ENCODE measurements at places on chromosomes 2 and 18.

GRCh38 chr2:62692225-62692624 is 13.3 kb upstream of the EHBP1 start:
- DNase-seq: no peak

GRCh38 chr2:44550561-44550960 is 188.8 kb downstream of the CAMKMT start:
- DNase-seq: no peak

DNA sequence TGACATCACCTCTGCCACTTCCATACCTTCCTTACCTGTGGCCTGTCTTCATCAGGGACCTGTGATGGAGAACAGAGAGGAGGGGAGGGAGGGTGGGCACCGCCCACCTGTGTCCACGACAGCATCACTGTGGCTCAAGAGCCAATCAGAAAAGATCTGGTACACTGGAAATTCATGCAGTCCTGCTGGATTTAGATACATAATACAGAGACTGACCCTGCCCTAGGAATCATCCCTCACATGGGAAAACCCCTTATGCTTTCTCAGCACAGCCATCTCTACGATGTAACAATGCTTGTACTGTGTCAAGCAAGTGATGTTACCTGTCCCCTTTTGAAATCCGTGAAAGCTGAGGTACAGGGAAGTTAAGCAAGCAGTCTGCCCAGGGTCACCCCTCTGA is 145.6 kb upstream of the EPAS1 start:
- no peak for DNase-seq

- DNase-seq: peak; percentile 61
Measured at GRCh38 chr18:2905854-2906703, 59.3 kb downstream of the EMILIN2 start.

DNA sequence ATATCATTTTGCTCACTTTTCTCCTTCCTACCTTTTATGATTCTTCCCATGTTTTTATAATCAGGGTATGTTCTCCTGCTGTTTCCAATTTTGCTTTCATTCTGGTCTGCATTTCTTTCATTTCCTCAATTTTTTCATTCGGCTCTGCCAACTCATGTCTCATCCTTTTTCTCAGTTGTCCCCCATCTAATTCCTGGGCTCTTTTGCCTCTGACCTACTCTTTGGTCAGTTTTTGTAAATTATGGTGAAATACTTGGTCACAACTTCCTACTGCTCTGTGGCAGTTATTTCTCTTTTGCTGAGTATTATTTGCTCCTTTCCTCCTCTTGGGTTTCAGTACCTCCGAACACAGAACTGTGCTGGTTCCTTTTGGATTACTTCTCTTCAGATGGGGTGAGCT is 27.5 kb downstream of the MYO7B start:
- no peak for DNase-seq

DNA sequence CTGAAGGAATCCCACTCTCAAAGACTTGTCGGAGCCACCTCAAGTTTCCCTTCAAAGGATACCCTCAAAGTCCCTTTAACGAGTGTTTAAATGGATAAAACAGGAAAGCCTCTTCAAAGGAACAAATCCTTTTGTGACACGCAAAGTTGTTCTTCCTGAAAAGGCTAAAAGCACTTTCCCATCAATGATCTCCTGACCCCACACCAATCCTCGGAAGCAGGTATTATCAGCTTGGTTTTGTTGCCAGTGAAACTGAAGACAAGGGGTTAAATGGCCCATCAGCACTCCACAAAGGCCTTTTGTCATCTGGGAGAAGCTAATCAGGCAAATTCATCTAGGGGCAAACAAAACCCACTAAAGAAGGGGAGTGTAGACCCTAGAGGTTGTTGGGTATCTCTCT is 418.0 kb upstream of the ID2 start:
- DNase-seq: no peak

GRCh38 chr2:72139874-72140620 is 7.6 kb downstream of the CYP26B1 start:
- no peak for DNase-seq

DNA sequence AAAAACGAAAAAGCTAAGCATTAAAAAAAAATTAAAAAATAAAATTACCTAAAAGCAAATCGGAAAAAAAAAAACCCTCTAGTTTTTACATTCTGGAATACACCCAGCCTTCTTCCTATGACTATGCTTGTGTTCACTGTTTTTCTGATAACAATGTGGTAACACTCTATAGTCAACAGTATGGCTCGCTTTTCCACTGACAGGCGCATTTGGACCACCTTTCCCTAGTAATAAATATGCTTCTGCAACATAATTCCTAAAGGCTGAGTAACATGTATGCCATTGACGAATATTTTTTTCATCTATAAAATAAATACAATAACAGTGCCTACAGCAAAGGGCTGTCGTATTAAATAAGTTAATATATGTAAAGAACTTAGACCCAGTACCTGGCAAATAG is 27.9 kb downstream of the NOL10 start:
- no peak for DNase-seq

- DNase-seq: no peak
Measured at GRCh38 chr2:7674606-7675005, 757.4 kb downstream of the RNF144A start.

DNA sequence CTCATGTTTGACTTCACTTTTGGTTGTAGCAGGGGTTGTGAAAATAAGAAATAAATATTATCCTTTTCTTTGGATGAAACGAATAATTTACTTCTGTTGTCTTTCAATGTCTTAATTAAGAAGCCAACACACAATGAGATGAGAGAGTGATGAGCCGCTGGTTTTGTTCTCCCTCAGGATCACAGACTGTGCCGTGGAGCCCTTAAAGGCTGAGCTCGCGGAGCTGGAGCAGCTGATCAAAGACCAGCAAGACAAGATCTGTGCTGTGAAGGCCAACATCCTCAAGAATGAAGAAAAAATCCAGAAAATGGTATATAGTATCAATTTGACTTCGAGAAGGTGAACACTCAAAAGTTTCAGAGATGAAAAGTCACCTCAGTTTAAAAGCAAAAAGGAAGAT is 28.1 kb upstream of the ASB1 start:
- DNase-seq: no peak

GRCh38 chr2:109614715-109615636 is 812 bp downstream of the SOWAHC start:
- DNase-seq: peak; percentile 3

- no peak for DNase-seq
Measured at GRCh38 chr2:3563521-3563976, 5.4 kb upstream of the RNASEH1 start.

- no peak for DNase-seq
Measured at GRCh38 chr2:232479341-232480200, 8.1 kb downstream of the ECEL1 start.

- DNase-seq: no peak
Measured at GRCh38 chr2:19500126-19500525, 141.7 kb upstream of the OSR1 start.

GRCh38 chr2:191247381-191248057 is 2.3 kb downstream of the MYO1B start:
- DNase-seq: no peak

- DNase-seq: no peak
Measured at GRCh38 chr18:28831908-28832307, 655.0 kb upstream of the CDH2 start.

- DNase-seq: no peak
Measured at GRCh38 chr2:74658516-74658915, 4.5 kb downstream of the SEMA4F start.

DNA sequence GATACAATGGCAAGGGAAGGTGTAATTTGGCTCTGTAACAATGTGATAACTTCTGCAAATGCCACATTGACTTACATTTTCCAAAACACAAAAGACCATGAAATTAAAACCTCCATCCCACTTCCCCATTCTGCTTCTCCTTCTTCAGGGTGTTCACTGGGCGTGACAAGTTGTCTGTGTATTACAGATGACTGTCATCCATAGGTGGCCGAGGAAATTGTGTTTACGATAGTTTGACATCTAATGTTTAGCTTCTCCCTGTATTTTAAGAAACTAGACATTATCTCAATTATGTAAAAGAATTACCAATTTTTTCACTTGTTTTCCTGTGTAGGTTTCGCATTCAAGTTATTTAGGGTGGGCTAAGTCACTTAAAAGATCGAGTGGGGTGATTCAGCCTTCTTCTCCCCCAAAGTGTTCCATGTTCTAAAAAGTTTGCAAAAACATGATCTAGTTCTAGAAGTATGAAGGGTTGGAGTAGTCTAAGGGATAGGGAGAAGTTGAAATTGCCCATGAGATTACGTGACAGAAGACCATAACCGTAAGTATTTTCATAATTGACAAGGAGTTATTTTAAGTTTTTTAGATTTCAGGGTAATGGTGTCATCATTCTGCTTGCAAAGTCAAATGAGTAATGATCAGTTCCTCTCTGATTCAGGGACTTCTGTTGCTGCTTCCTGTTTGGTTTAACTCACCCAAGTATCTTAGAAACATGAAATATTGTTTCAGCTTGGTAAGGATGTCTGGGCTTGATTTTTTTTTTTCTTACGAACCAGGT is 25.2 kb upstream of the CYTIP start:
- no peak for DNase-seq

DNA sequence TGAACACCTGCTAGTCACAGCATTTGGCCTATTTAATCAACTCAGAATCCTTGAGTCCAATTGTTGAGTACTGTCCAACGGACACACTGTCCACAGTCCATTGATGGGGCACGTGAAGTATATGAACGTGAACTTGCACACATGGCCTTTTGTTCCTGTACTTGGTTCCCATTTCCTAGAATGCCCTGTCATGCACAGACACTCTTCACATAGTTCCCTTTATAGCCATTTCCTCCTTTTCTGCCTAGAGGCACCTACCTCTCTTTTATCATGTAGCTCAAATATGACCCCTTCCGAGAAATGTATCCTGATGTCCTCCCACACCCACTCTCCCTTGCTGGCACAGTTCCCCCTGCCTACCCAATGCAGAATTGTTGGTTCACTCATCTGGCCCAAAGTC is 8.7 kb upstream of the CRYGA start:
- no peak for DNase-seq
